T-helper 2 cell treated with Interferon-gamma antibody and Interleukin-4, amounts not matched to agents 5 μg/mL and 100 μg/mL, for 36 hours (primary cell): ENCODE measurements at places on chromosomes 2 and 18.

DNA sequence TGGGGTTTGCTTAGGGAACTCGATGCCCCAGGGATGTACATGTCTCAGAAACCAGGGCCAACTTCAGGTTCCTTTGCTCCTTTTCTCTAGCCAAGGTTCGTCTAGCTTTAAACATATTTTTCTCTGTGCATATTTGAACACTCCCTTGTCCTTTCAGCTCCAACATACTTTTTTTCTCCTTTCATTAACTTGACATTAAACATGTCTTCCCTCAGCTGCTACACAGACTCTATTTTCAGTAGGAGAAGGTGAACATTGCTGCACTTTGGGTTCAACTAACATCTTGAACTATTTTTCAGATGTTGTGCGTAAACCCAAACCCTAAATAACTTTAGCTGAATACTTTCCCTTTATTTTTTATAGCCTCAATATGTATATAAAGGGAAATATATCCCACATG, 212.9 kb downstream of the MTX2 start:
- no peak for DNase-seq

DNA sequence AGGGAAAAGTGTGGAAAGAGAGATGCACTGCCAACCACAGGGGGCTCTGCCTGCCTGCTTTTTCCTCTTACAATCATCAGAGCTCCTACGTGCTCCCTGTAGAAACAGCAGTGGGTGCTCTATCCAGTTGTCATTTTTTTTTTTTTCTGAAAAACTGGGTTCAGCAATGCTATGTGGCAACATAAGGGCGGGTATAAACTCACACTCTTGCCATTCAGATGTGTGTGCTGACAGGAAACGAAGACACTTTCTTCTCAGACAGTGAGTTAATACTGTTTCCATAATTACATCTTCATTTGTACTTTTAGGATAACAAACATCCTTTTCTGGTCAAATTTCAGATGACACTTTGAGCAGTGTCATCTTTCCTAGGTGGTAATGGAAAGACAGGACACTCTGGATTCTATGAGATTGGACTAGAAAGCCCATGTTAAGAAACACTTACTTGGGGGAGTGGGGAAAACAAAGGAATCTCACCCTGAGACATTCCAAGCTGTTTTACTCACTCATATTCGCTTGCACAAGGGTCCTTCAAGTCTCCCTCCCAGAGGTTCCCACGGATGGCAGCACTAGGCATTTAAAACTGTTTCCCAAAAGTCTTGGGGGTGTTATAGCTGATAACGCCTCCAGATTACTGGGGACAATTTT, 41.3 kb downstream of the CCDC93 start:
- DNase-seq = no peak

DNA sequence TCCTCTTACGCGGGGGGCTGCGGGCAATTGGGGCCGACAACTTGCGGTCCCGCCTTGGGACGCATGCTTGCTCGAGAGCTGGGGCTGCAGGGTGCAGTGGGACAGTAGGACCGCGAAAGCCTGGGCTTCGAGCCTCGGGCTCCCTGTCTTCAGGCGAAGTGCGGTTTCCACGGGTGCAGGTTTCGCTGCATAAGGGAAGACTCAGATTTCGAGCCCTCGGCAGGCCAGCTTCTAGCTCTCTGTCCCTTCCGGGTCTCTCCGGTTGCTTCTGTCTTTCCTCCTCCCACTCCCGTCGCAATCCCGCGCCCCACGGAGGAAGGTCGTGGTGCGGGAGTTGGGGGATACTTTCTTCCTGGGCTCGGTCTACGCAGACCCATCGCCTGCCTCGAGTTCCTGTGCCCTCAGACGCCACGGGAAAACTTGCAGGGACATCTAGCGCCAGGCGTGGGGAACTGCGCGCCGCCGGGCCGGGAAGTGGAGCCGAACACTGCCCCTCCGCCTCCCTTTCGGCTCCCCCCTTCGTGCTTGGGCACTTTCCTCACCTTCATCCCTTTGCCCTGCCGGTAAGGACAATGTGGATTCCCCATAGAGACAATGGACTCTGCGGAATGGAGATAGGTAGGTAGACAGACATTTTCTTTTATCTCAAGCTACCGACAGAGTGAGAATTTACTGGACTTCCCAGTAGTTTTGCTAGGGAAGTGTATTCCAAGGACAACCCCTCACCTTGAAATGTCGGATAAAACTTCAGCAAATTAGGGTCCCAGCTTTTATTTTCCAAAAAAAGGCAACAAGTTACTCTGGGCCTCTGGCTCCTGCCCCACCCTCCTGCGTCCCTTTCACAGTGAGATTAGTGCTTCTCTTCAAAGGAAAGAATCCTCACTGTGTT, 4.2 kb upstream of the HOXD13 start:
- DNase-seq = no peak

GRCh38 chr18:51666763-51667191, 469.3 kb upstream of the MEX3C start:
- DNase-seq = no peak

DNA sequence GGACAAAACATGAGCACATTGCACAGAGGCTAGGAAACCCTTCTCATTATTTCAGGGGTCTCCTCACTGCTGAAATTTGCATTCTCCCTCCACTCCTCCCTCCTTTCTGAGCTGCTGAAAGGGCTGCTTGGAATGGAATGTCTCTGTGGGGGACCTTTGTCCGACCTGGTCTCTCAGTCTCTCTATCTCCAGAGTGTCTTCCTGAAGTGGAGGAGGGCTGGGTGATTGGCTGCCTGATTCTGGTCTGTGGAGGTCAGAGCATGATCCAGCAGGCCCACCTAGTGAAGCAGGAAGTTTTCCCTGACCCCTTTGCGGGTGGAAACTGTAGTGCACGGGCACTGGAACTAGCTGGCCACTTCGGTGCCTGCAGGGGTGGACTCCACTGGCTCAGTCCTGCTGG, 560.5 kb upstream of the HS6ST1 start:
- DNase-seq = no peak

- no peak for DNase-seq
Observed at GRCh38 chr2:144518748-144519596, 947 bp downstream of the ZEB2 start.

DNA sequence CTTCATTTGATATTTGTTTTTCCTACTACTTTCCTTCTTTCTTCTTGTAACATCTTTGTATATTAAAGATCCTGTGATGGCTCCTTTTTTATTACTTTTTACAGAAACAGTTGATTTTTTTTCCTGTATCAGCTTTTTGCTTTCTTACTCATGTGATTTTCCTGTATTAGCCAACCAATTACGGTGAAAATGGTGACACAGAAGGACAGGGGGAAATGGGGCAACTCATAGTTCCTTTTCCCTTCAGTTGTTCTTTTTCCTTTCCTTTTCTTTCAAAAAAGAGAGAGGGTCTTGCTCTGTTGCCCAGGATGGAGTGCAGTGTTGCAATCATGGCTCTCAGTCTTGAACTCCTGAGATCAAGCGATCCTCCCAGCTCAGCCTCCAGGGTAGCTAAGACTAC, 117.8 kb downstream of the ATL2 start:
- DNase-seq = no peak

GRCh38 chr2:152710713-152711112, 6.5 kb downstream of the PRPF40A start:
- DNase-seq = no peak

DNA sequence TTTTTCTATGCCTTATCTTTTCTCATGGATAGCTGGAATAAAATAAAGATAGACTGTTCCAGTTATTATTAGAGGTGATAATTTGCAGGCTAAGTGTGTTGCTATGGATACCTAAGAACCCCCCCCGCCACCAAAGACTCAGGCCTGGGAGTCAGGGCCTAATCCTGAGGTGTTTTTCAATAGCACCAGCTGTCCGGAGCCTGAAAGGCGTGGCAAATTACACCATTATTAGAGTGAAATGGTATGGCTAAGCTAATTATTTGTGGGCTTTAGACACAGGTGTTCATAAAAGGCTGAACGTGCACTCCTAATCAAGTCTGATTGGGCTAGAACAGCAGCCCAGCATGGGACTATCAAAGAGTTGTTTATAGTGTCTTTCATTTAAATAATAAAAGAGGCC, 293.2 kb upstream of the DCC start:
- DNase-seq = no peak

- DNase-seq = no peak
Observed at GRCh38 chr2:101790857-101791256, 93.3 kb downstream of the MAP4K4 start.

DNA sequence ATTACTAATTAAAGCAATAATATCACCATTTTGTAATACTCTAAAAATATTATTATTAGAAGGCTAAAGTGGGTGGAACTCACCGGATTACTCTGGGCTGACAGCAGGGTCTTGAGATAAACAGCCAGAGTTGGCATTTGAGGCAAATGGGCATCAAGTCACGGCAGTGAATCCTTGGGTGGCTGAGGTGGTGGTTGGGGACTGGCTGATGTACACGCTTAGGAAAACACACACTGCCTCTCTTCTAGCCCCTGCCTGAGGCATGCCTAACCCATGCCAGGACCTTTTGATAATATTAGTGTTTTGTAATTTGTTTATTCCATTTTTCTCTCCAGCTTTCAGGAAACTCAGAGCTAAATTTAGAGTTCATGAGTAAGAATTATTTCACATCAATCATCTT, 76.8 kb downstream of the ACKR3 start:
- no peak for DNase-seq

DNA sequence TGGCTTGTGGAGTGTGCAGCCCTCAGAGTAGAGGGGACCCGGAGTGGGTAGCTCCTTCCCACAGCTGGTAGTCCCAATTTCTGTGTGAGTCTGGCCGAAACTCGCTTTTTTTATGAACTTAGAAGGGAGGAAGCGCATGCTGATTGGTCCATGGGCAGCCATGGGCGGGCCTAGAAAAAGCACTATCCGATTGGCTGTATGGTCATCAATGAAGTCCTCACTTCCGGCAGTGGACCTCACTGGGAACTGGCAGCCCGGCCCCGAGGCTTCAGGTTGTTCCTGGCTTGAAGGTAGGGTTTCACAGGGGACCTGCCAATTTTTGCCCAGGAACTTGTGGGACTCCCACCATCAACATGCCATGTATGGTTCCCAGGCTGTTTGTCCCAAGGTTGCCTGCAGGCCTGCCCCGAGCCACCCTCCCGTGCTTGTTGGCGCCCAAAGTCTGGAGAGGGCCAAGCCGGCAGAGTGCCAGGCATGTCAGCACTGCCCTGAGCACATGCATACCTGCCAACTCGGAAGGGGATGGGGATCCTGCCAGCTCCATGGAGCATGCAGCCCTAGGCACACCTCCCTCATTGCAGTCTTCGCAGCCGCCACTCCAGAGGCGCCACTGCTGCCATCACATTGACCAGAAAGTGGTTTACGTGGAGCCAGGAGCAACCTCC, 98.5 kb downstream of the ATP9B start:
- DNase-seq = no peak

DNA sequence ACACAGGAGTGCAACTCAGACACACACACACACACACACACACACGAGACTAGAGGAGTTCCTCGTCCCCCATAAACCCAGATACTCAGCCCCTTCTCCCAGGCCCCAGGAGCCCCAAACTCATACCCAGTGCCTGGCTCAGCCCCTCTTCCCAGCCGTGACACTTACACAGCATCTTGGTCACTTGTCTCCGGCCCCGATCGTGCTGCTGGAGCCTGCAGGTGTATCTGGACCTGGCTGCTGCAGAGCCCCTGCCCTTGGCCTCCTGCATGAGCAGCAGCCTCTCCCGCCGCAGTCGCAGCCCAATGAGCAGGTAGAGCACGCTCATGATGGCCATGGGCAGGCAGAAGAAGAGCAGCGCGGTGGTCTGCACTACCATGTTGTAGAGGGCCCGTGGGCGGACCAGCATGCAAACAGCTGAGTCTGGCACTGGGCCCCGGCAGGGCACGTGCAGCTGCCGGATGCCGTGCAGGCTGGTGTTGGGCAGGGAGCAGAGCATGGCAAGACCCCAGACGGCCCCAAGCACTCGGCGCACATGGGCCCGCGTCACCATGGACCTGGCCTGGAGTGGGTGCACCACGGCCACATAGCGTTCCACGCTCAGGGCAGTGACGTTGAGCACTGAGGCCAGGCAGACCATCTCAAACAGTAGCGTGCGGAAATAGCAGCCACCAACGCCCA, 2.1 kb downstream of the NMUR1 start:
- DNase-seq = no peak

GRCh38 chr2:11990576-11990975, 244.1 kb downstream of the LPIN1 start:
- no peak for DNase-seq

GRCh38 chr2:228540976-228541375, 359.5 kb upstream of the SPHKAP start:
- DNase-seq = no peak

GRCh38 chr2:53130441-53130943, 637.1 kb upstream of the CHAC2 start:
- DNase-seq = no peak

GRCh38 chr2:231009236-231009919, 13.5 kb downstream of the SPATA3 start:
- no peak for DNase-seq

GRCh38 chr2:66867063-66867441, 432.1 kb downstream of the MEIS1 start:
- no peak for DNase-seq

GRCh38 chr2:104028061-104028460, 825.9 kb upstream of the POU3F3 start:
- no peak for DNase-seq

- no peak for DNase-seq
Observed at GRCh38 chr18:30985753-30986152, 56.8 kb downstream of the DSC3 start.

- DNase-seq = peak; percentile 62
Observed at GRCh38 chr2:54575379-54575888, 119.3 kb downstream of the SPTBN1 start.

GRCh38 chr18:48600456-48601090, 61.7 kb downstream of the CTIF start:
- DNase-seq = no peak

DNA sequence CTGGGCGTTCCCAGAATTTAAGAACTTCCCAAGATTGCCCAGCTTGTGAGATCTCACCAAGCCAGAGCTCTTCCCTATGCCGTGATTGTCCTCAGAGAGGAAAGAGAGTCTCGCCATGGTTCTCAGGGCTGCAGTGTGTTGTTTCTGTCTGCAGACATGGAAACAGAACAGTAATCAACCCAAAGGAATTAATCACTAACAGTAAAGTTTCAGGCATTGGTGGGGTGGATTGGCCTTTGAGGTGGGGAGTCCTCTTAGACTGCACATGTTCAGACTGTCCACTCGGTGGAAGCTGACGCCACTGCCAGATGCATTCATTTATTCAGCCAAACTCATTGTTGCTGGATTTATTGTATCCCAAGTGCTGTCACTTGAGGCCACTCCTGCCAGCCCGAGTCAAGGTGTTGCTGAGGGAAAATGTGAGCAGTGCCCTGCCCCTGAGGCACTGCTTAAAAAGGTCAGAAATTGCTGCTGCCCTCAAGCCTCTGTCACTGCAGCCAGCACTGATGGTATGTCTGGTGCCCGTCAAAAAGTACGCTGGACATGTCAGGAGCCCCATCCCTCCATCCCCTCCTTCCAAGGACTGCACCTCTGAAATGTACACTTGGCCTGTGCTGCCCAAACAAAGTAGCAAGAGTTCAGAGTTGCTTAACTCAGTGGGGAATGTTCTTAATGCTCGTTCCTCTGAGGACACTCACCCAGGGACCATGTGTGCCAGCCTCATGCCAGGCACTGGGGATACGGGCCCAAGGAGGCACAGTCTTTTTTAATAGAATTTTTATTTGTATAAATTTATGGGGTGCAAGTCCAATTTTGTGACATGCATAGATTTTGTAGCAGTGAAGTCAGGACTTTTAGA, 201.0 kb downstream of the GLI2 start:
- no peak for DNase-seq

GRCh38 chr2:8278709-8279354, 403.0 kb upstream of the ID2 start:
- DNase-seq = no peak

GRCh38 chr2:7788736-7789135, 871.5 kb downstream of the RNF144A start:
- DNase-seq = no peak

- peak; percentile 35 for DNase-seq
Observed at GRCh38 chr2:172698041-172698863, 37.4 kb upstream of the RAPGEF4 start.
